ENCODE measurements at places on chromosomes 3 and 15.

DNA sequence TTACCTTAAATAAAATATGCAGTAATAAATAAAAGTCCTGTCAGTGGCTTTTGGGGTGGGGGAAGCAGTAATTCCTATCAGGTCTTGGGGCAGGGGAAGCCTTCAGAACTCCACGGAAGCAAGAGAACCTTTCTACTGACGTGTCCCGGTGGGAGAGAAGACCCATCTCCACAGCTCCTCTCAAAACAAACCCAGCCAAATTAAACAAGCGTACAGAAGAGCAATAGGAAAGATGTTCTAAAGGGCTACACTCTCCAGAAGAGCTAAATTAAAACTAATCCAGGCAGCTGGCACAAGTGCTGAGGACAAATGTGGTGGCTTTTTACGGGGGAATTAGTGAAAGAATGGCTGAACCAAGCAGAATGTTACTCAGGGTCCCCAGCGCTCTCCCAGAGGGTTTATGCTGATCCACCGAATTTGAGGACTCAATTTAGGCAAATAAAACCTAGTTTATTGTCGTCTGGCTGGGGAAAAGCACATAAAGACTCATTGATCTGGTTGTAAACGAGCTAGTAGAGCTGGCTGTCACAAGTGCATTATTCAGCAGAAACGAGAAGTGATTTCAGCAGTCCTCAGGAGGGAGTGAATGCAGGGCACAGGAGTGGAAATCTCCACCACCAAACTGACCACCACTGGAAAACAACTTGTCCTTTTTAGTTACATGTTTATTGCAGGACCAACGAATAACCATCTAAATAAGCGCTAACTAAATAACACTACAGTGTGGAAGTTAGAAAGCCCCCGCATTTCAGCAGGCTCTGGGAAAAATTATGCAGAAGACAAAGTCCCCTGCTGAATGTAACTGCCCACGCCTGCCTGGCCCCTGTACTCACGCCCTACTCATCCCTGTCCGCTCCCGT lies 13.5 kb downstream of the BFSP2 start:
- no peak for DNase-seq

DNA sequence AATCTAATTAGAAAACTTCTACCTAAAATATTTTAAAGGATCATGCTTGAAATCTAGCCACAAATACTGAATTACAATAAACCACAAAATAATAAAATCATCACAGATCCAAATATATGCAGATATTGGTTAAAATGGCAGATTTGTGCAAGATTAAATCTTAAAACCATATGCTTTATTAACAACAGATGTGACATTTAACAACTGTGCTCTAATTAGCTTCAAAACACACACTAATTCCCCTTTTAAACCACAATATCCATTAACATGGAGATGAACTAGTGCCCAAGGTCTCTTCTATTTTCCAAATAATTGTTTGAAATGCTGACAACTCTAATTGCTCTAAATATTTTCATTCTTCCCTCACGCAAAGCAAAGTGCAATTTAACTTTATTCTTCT lies 1530.3 kb downstream of the SI start:
- DNase-seq: no peak

DNA sequence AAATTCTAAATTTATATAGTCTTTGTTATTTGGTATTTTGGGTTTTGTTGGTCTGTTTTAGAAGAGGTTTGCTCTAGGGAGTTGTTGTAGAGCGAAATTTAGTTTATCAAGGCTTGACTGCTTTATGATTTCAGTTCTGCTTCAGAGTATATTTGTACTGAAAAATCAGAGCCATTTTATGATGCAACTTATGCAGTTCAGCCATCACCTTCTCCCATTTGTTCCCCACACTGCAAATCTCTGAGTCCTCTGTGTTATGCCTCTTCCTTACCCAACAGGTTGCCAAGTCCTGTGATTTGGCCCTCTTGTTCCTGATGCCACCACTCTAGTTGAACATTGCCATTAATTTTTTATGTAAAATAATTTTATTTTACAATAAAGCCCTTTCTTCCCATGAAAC lies 140.4 kb downstream of the ZNF609 start:
- DNase-seq: no peak

GRCh38 chr3:38133209-38133556 lies 3.7 kb downstream of the ACAA1 start:
- no peak for DNase-seq

DNA sequence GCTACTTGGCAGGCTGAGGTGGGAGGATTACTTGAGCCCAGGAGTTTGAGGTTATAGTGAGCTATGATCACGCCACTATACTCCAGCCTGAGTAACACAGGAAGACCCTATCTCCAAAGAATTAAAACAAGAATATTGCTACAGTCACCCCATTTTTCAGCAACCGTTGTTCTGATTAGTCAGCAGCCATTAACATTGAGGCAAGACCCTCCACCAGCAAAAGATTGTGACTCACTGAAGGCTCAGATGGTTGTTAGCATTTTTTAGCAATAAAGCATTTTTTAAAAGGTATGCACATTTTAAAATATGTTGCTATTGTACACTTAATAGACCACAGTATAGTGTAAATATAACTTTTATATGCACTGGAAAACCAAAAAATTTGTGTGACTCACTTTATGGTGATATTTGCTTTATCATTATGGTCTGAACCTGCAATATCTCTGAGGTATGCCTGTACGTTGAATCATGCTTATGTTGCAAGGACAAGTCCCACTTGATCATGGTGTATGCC lies 492.6 kb downstream of the SQOR start:
- DNase-seq: no peak

DNA sequence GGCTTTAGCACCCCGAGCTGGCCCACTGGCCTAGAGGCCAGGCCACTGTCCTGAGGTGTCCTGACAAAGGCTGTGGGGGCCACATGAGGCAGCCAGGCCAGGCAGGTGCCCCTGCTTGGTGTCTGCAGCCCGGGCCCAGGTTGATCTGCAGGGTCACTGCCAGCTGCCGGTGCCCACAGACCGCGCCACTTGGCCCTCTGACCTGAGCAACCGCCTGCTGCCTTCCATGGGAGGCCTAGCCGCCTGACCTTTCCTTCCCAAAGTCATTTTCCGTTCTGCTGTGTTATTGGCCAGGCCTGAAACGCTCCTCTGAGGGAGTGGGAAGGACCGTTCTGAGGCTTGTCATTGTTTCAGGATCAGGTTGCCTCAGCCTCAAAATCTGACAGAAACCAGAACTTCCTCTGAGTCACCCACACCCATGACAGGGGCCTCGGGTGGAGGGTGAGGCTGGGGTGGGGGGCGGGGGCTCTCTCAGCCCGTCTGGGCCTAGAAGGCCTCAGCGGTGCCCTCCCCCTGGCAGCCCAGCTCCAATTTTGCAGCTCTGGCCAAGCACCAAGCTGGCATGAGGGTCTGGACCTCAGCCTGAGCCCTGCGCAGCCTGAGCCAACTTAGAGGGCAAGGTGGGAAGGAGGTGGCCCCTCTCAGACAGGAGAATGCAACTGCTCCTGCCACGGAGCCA lies 140.7 kb upstream of the MEF2A start:
- DNase-seq: peak; percentile 28

GRCh38 chr3:71376911-71377310 lies 206.6 kb downstream of the FOXP1 start:
- no peak for DNase-seq

- DNase-seq: no peak
Measured at GRCh38 chr3:113775516-113775915, 28.7 kb downstream of the ATP6V1A start.

DNA sequence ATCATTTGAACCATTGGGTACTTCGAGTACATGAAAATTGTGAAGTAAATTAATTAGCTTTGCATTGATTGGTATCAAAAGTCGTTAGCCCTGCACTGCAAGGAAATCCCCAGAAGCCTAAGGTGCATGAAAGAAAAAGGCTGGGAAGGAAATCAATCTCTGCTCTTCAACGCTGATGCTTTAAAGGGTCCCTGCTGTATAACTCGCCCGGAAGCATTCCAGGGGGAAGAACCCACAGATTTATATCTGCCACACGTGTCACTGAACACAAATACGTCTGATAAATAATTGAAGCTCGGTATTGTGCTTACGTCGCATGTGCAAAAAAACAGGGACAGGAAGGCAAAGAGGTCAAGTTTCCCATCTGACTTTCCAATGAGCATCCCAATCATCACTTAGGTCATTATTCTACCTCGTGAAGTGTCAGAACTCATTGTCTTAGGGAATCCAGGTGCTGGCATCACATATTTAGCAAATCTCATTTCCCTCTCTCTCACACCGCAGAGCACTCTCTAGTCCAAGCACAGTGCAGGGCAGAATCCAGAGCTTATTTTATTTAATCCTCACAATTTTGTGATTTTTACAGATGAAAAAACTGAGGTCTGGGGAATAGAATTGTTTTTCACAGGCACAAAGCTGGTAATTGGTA lies 804.4 kb upstream of the CFAP20DC start:
- DNase-seq: no peak

- no peak for DNase-seq
Measured at GRCh38 chr15:69344238-69344637, 45.5 kb downstream of the PAQR5 start.

GRCh38 chr15:80637747-80638146 lies 57.4 kb upstream of the ABHD17C start:
- no peak for DNase-seq

DNA sequence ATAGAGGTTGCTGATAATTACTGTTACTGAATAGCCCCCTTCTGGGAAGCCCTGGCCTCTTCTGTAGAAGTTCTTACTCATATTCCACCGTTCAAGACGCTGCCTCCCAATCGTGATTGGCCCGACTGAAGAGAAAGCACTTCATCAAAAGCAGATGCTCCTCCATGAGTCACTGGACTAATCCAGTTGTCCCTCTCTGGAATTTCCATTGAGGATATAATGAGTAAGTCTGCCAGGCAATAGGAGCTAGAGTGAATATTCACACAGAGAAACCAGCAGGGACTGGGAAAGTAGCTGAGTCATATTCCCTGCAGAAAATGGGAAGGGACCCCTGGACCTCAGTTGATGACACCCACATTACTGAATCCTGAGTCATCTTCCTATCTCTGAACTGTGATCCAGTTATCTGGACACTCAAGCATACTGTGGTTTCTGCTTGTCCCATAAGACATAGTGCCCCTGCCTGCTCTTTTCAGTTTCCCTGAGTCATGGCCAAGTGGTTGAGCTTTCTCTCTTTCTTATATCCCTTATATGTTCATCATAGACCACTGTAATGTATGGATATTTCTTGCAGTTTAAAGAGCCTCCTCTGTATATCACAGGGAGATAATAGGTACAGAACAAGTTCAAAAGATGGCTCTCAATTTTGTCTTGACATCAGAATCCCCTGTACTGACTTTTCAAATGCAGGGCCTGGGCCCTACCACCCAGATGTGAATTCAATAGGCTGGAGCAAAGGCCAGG lies 151.2 kb upstream of the CDIN1 start:
- DNase-seq: peak; percentile 97

DNA sequence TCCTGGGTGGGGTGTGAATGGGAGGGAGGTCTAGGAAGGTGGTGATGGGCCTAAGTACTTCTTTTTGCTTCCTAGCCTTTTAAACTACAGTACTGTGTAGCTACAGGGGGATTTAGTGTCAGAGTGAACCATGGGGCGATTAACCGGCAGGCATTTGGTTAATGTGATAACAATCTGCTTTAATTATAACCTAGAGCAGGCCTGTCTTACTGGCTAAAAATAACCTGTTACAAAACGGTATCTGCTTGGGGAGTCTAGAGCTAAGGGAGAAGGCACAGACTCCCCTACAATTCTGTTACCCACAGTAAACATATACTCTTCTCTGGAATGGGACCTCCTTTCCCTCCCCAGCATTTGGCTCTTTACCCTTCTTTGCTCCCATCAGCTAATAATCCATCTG lies 85.4 kb downstream of the RBPMS2 start:
- DNase-seq: no peak

- DNase-seq: no peak
Measured at GRCh38 chr15:88882785-88883184, 12.6 kb downstream of the HAPLN3 start.

GRCh38 chr3:56361731-56362130 lies 106.5 kb downstream of the ERC2 start:
- no peak for DNase-seq

DNA sequence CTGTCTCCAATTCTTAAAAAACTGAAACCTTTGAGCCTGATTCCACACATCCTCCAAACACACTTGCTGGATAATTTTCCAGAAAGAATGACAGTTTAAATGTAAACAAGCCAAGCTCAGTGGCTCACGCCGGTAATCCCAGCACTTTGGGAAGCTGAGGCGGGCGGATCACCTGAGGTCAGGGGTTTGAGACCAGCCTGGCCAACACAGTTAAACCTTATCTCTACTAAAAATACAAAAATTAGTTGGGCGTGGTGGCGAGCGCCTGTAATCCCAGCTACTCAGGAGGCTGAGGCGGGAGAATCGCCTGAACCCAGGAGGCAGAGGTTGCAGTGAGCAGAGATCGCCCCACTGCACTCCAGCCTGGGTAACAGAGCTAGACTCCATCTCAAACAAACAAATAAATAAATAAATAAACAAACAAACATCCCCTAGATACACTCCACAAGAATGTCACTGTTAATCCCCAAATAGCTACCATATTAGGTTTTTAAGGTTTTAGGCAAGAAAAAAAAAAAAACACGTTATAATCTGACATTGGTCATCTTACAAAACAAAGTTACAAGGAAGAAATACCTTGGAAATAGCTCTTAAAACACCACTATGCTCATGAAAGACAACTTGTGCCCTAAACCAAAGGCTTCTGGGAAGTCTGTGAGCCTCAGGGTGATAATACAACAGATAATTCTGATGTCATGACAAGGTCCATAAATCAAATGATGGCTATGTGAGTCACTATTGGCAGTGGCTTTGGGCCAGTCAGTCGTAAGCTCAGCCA lies 13.2 kb downstream of the TNIK start:
- peak; percentile 83 for DNase-seq

- no peak for DNase-seq
Measured at GRCh38 chr3:13130464-13131193, 57.4 kb upstream of the IQSEC1 start.

DNA sequence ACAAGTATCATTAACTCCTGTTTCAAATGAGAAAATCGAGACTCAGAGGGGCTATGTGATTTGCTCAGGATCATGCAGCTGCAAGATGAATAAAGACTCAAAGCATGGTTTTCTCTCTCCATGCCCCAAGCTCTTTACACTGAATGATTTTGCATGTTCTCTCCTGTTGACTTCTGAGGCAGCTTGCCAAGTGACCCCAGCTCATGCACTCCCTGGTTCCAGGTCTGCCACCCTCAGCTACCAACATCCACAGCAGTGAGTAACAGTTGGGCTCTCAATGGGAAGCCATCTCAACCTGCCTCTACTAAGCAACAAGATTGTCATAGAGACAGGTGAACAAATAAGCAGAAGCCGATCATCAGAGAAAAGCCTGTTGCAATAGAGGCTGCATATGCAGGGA lies 116.9 kb upstream of the GADL1 start:
- no peak for DNase-seq

Measured in dermis microvascular lymphatic vessel endothelial cell (primary cell).